ENCODE measurements at places on chromosomes 4 and X.

GRCh38 chr4:118797558-118798142 lies 38.3 kb downstream of the SEC24D start:
- DNase-seq: no peak

- no peak for DNase-seq
Observed at GRCh38 chr4:30269850-30270249, 450.3 kb upstream of the PCDH7 start.

DNA sequence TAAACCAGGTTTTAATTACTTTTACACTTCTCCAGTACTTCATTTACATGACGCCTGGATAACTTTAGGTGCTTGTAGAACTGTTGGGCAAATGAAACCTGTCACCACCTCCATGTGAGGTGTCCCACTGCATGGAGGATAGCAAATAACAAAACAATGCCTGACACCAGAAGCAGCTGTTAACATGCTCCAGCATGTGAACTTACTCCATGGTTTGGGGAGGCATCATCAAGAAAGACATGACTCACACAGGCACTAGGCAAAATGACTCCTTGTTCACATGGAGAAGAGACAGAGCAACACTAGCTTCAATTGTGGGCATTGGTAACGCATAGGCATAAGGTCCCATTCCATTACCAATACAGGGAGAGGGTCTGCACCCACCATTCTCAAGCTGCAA lies 198.1 kb upstream of the F9 start:
- no peak for DNase-seq

DNA sequence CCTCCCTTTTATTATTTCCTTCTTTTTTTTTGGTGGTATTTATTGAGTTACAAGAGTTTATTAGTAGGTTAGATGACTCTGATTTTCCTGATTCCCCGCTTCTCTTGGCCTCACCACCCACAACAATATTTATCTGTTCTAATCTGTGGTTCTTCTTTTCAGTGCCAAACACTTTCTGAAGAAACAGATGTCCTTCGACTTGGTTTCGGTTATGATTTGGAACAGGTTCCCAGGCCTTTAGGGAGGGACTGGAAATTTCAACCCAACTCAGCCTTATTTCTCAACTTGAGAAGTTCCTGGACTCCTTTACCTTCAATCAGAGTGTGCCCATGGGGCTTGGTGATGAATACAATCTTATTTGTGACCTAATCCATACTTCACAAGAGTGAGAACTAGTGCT lies 108.1 kb downstream of the UCHL1 start:
- DNase-seq: no peak

DNA sequence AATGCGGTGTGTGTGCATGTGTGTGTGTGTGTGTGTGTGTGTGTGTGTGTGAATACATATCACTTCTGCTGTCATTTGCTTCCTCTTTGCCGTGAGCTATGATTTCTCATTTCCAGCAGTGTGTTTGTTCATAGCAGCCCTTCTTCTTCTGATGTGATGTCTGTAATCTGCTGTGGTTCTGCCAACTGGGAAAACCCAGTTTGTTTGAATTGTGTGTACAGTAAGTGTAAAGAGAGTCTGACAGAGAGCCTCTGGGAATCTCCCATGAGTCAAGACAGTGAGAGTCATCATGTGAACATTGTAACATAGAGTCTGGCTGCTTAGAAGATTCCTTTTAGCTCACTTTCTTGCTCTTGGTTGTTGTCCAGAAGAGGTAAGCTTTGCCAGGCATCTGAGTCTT lies 8.4 kb upstream of the NWD2 start:
- DNase-seq: no peak

DNA sequence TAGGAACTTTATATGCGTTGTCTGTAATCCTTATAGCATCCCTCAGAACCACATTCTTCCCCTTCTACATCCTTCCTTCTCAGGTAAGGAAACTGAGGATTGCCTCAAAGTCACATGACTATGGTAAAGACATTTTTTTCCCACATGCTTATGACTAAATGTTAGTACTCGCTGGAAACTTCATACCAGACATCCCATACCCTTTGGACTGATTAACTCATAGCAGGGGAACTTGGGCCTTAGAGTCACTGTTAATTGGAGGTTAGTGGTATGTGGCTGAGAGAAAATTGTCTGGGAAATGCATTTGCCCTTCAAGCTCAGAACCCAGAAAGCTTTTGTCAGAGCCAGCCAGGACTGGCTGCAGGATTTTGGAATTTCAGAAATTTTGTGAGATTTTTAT lies 155.0 kb downstream of the RELL1 start:
- DNase-seq: no peak
